ENCODE measurements at places on chromosomes 11 and 22. TPM values are rescaled to one million over a fixed set of nuclear protein-coding genes. Genes with fewer than 3 reads are reported as not detected.
A peak's percentile ranks its signal among the peaks of the same experiment; 100 is the strongest.

Gene APOL4
- total RNA-seq = not detected

DNA sequence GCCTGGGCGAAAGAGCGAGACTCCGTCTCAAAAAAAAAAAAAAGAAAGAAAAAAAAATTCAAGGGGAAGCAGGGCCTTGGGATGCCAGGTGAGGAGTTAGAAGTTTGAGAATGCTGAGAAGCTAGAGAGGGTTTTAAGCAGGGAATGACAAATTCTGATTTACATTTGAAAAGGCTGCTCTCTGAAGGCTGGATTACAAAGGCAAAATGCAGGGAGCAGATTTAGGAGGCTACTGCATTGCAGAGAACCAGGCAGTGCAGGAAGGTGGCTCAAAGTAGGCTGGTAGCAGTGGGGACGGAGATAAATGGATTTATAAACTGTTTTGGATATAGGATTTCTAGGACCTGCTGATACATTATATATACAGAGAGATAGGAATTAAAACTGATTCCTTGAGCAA lies 66.6 kb downstream of the KCNC1 start:
- no peak overlapping the region for H3K27ac ChIP-seq
- H3K27me3 ChIP-seq = no peaks in the 10 kb centered on the region
- H3K36me3 ChIP-seq = no peaks in the 10 kb centered on the region
- H3K4me1 ChIP-seq = no peaks in the 10 kb centered on the region
- H3K4me3 ChIP-seq = no peak overlapping the region
- DNase-seq = no peak

Gene ACTN3
- not detected for total RNA-seq

Gene TEX54
- total RNA-seq = not detected

DNA sequence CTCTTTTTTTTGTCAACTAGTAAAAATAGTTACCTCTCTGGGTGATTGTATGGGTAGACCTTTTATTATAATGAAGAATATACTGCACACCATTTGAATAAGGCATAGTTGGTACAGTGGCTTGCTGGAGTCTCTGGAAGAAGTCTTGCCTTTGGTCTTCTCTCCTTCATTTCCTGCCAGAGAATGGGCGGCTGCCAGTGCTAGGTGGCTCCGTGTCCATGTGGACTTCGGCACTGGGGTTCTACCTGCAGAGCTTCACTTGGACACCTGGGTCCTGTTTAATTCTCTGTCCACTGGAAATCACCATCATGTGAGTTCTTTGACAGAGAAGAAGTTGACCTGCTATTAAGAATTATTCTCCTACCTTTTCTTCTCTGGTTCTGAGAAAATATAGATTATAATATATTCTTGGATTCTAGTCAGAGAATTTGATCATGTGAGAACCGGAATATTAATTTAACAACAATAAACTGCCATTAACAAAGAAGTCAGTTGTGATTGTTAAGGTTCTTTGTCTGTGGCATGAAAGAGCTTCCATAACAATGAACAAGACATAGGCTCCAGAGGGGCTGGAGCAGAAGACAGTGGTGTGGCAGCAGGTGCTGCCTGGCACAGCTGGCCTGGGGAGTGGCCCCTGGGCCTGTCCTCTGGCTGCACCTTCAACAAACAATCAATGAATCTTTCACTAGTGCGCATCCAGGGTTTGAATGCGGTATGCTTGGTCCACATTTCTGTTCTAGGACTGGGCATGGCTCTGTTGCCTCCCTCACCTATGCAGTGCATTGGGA lies 77.5 kb downstream of the PPFIBP2 start:
- H3K27me3 ChIP-seq = no peaks in the 10 kb centered on the region
- H3K4me1 ChIP-seq = peaks cover 34% of the 10 kb centered on the region

- H3K27ac ChIP-seq = no peak overlapping the region
- H3K4me1 ChIP-seq = no peaks in the 10 kb centered on the region
- H3K27me3 ChIP-seq = peaks cover 47% of the 10 kb centered on the region
- DNase-seq = no peak
- no peak overlapping the region for H3K4me3 ChIP-seq
Observed at GRCh38 chr22:48256776-48257684, 1494.6 kb downstream of the TBC1D22A start.

DNA sequence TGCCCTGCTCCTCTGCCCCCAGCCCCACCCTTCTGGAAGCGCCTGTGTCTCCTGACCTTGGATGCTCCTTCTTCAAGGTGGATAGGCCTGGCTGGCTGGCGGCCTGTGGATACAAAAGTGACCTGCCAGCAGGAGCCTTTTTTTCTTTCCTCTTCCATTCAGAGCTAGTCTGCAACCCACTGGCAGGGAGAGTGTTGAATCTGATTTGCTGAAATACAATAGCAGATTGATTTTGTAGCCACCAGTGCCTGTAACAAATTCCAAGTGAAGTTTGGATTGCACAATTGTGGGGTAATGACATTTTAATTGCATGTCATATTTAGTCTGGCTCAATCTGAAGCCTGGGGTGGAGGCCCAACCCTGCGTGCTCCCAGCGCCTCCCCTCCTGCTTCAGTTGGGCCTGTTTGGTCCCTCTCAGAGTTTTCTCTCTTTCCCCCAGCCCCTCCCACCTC lies 97.2 kb downstream of the GRIK4 start:
- no peak overlapping the region for H3K4me3 ChIP-seq
- H3K27ac ChIP-seq = no peak overlapping the region
- no peaks in the 10 kb centered on the region for H3K36me3 ChIP-seq
- H3K27me3 ChIP-seq = peaks cover 25% of the 10 kb centered on the region
- H3K4me1 ChIP-seq = peaks cover 2% of the 10 kb centered on the region

GRCh38 chr22:43819421-43819921 lies 7.4 kb upstream of the EFCAB6 start:
- H3K36me3 ChIP-seq = no peaks in the 10 kb centered on the region
- H3K4me3 ChIP-seq = no peak overlapping the region
- H3K27me3 ChIP-seq = peaks cover 3% of the 10 kb centered on the region
- H3K4me1 ChIP-seq = no peaks in the 10 kb centered on the region
- DNase-seq = peak; percentile 82
- no peak overlapping the region for H3K27ac ChIP-seq

DNA sequence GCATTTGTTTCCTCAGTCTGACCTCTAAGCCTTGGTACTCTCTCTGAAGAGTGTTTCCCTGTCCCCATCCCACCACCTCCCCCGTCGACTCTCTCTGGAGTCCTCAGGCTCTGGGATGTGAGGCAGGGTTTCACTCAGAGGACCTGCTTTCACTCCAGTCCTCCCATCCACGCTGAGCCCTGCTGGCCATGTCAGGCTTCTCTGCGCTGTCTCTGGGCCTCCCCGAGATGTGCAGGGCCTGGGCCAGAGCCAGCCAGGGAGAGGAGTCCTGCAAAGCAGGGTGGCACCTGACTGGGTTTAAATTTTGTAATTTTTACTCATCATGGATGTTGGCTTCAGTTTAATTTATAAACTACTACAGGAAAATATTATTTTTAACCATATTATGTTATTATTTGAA lies 3.3 kb downstream of the SCGB2A2 start:
- no peaks in the 10 kb centered on the region for H3K36me3 ChIP-seq
- peaks cover 37% of the 10 kb centered on the region for H3K27me3 ChIP-seq
- no peak overlapping the region for H3K27ac ChIP-seq
- DNase-seq = no peak
- no peak overlapping the region for H3K4me3 ChIP-seq

Gene ANGPTL5
- 2.4 TPM for total RNA-seq

Gene OR2AG1
- not detected for total RNA-seq

DNA sequence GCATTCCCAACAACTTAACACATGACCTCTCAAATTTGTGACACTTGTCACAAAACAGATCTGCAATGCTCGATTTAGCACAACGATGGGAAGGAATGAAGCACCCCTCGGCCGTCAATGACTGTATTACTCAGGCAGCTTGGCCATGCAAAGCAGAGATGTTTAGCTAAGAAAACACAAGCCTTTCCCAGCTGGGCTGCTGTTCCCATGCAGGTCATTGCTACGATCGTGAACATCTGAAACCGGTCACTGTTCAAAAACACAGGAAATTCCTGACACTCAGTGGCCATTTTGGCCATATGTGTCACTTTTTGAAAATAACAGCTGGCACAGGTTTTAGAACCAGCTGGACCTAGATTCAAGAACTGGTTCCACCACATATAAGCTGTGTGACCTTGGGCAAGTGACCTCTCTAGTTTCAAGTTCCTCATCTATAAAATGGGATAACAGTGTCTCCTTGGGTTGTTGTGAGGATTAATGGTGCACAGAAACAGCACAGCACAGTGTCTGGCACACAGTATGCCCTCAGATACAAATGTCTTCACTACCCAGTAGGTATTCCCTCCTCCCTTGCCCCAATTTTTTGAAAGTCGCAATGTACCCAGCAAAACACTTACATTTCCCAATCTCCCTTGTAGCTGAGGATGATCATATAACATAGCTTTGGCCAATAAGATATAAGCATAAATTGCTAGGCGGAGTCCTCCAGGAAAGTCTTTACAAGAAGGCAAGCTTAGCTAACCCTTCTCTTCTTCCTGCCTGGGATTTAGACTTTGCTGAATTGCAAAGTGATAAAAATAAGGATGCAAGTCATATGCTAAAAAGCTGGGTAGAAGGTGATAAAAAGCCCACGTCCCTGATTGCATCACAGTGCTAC lies 93.1 kb downstream of the C11orf58 start:
- H3K27ac ChIP-seq = no peak overlapping the region
- no peaks in the 10 kb centered on the region for H3K27me3 ChIP-seq
- H3K36me3 ChIP-seq = peaks cover 10% of the 10 kb centered on the region
- no peak for DNase-seq

Gene C1QTNF5
- total RNA-seq = 9.3 TPM

GRCh38 chr11:121890377-121890776 lies 225.6 kb downstream of the BLID start:
- no peak for DNase-seq
- no peak overlapping the region for H3K4me3 ChIP-seq
- peak overlapping the region; percentile 48 for H3K27ac ChIP-seq
- no peaks in the 10 kb centered on the region for H3K27me3 ChIP-seq
- H3K36me3 ChIP-seq = no peaks in the 10 kb centered on the region

GRCh38 chr11:78536933-78537332 lies 37.7 kb downstream of the NARS2 start:
- no peaks in the 10 kb centered on the region for H3K27me3 ChIP-seq
- H3K4me1 ChIP-seq = peaks cover 21% of the 10 kb centered on the region
- no peak for DNase-seq
- no peak overlapping the region for H3K4me3 ChIP-seq
- H3K27ac ChIP-seq = no peak overlapping the region
- peaks cover 3% of the 10 kb centered on the region for H3K36me3 ChIP-seq

DNA sequence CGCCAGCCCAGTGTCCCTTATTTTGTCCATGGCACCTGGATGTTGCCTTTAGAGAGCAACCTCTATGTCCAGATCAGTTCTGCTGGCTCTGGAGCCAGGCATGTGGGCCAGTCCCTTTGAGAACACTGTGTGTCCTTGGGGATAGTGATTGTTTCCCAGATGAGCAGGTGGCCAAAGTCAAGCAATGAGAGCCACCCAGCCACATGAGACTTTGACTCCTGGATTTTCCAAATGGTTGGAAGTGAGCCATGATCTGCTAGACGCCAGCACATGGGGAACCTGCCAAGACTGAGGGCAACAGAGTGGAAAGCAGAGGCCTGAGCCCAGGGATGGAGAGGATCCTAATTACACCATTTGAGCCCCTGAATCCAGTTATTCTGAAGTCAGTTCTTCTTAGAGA lies 479.8 kb downstream of the OPCML start:
- H3K27me3 ChIP-seq = peaks cover 11% of the 10 kb centered on the region
- H3K36me3 ChIP-seq = no peaks in the 10 kb centered on the region
- no peak for DNase-seq
- H3K4me3 ChIP-seq = no peak overlapping the region

GRCh38 chr22:19657252-19658056 lies 56.8 kb upstream of the SEPTIN5 start:
- no peak overlapping the region for H3K27ac ChIP-seq
- peak; percentile 76 for DNase-seq
- H3K4me3 ChIP-seq = no peak overlapping the region
- H3K27me3 ChIP-seq = peaks cover 8% of the 10 kb centered on the region

Gene MPZL2
- total RNA-seq = not detected

GRCh38 chr22:35611200-35611890 lies 5.8 kb downstream of the MB start:
- H3K4me1 ChIP-seq = no peaks in the 10 kb centered on the region
- DNase-seq = no peak
- H3K36me3 ChIP-seq = no peaks in the 10 kb centered on the region
- no peak overlapping the region for H3K27ac ChIP-seq

Gene SLC22A25
- total RNA-seq = not detected

DNA sequence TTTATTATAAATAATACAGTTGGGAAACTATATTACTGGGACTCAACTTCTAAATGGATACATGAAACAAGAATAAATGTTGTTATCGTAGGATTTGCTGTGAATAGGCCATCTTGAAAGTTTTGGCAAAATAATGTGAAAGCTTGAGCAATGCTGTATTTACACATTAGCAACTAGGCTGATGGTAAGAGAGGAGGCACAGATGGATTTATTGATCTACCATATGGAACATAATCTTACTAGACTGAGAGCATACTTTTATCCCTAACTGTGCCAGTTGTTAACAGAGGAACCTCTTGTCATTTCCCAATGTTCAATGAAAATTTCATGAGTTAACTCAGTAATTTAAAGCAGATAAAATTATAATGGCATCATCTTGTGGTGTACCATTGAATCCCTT lies 22.8 kb downstream of the APIP start:
- DNase-seq = no peak
- H3K36me3 ChIP-seq = peaks cover 4% of the 10 kb centered on the region
- H3K27me3 ChIP-seq = no peaks in the 10 kb centered on the region
- no peak overlapping the region for H3K27ac ChIP-seq
- no peaks in the 10 kb centered on the region for H3K4me1 ChIP-seq
- no peak overlapping the region for H3K4me3 ChIP-seq

Gene POU2AF1
- total RNA-seq = not detected

- H3K27me3 ChIP-seq = no peaks in the 10 kb centered on the region
- DNase-seq = no peak
- H3K36me3 ChIP-seq = peaks cover 10% of the 10 kb centered on the region
- H3K4me1 ChIP-seq = peaks cover 3% of the 10 kb centered on the region
Observed at GRCh38 chr22:20781272-20781990, 7.5 kb downstream of the SERPIND1 start.

Gene HOATZ
- total RNA-seq = not detected

DNA sequence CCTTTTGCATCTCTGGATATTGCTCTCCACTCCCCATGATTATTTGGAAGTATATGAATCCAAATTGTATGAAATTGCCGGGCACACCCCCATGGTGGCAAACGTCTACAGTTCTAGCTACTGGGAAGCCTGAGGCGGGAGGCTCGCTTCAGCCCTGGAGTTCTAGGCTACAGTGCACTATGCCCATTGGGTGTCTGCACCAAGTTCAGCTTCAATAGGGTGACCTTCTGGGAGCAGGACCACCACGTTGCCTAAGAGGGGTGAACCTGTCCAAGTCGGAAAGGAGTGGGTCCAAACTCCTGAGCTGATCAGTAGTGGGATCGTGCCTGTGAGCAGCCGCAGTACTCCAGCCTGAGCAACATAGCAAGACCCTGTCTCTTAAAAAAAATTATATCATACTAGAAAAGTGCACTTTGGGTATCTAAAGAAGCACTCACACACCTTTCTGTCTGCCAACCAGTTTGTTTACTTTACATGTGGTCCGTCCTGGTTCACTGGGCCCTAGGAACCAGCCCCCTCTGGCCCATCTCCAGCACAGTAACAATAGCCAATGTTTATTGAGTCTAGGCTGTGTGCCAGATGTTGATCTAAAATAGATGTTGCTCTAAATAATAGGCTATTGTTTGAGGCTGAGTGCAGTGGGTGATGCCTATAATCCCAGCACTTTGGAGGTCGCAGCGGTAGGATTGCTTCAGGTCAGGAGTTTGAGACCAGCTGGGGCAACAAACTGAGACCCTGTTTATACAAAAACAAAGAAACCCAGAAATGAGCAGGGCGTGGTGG lies 16.4 kb upstream of the KAT5 start:
- no peaks in the 10 kb centered on the region for H3K4me1 ChIP-seq
- H3K27me3 ChIP-seq = peaks cover 29% of the 10 kb centered on the region
- H3K4me3 ChIP-seq = no peak overlapping the region
- H3K27ac ChIP-seq = no peak overlapping the region

Measured in osteocyte (in vitro differentiated cells).